CD4-positive, alpha-beta T cell (primary cell): ENCODE measurements at places on chromosomes 4 and X. TPM values are rescaled to one million over a fixed set of nuclear protein-coding genes. Genes with fewer than 3 reads are reported as not detected.

- H3K4me3 ChIP-seq = no peak overlapping the region
- H3K27ac ChIP-seq = no peak overlapping the region
- no peak for DNase-seq
- no peaks in the 10 kb centered on the region for H3K36me3 ChIP-seq
Measured at GRCh38 chr4:126582737-126583136, 1050.0 kb upstream of the INTU start.

DNA sequence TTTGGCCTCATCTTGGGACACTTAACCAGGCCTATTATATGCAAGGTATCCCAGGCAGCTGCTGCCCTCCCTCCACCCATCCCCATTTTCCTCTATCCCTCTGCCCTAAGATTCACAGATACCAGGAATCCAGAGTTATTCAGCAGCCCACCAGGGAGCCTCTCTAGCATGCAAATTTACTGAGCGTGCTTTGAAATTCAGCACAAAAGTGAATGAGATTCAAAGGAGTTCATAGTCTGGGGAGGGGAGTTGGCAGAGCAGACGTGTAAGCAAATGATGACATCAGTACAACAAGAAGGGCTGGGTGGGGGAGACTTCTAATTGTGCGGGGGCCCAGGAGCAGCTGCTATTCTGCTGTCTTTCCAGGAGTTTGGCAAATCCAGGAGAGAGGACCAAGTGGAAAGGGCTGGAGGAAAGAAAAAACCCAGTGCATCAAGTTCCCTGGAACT is 1.7 kb upstream of the MTM1 start:
- no peak for DNase-seq
- H3K36me3 ChIP-seq = no peaks in the 10 kb centered on the region
- H3K27ac ChIP-seq = no peak overlapping the region
- H3K4me1 ChIP-seq = peaks cover 17% of the 10 kb centered on the region

Gene SOD3
- not detected for total RNA-seq

Gene CXXC4
- total RNA-seq = not detected

DNA sequence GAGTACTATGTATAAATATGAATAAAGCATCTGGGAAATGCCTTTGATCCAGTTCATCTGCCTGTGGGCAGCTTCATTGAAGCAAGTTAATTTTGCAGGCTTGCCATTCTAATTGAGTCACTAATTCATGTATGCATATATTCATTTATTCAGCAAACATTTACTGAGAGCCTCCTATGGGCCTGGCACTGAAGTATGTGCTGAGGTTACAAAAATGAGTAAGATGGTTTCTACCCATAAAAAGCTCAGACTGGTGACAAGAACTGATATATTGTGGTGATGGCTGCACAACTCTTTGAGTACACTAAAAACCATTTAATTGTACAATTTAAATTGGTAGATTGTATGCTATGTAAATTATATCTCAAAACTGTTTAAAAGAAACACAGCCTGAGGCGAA is 1.1 kb upstream of the MRPL1 start:
- peak overlapping the region; percentile 99 for H3K27ac ChIP-seq
- peak overlapping the region; percentile 77 for H3K4me3 ChIP-seq
- H3K4me1 ChIP-seq = peaks cover 54% of the 10 kb centered on the region
- no peak for DNase-seq
- H3K27me3 ChIP-seq = no peaks in the 10 kb centered on the region
- peaks cover 5% of the 10 kb centered on the region for H3K36me3 ChIP-seq

Gene ZDHHC15
- total RNA-seq = 0.16 TPM

DNA sequence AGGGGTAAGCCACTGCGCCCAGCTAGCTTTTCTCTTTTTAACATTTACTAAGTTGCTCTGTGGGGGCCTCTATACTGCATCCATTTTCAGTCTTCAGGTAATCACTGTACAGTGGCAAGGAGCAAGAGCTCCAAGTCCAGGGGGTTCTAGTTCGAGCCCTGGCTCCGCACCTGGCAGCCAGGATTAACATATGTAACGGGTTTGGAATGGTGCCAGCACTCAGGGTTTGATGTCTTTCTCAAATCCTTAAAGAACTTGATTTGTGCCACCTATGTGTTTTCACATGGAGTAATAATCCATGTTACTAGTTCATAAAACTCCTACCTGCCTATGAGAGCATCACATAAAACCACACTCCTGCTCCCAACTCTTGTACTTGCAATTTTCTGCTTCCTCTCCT is 4.5 kb downstream of the GRPEL1 start:
- no peak overlapping the region for H3K4me3 ChIP-seq
- H3K27me3 ChIP-seq = no peaks in the 10 kb centered on the region
- no peak for DNase-seq
- peaks cover 66% of the 10 kb centered on the region for H3K36me3 ChIP-seq
- H3K4me1 ChIP-seq = peaks cover 31% of the 10 kb centered on the region

Gene STPG2
- total RNA-seq = 0.22 TPM

Gene VCX3A
- total RNA-seq = not detected

DNA sequence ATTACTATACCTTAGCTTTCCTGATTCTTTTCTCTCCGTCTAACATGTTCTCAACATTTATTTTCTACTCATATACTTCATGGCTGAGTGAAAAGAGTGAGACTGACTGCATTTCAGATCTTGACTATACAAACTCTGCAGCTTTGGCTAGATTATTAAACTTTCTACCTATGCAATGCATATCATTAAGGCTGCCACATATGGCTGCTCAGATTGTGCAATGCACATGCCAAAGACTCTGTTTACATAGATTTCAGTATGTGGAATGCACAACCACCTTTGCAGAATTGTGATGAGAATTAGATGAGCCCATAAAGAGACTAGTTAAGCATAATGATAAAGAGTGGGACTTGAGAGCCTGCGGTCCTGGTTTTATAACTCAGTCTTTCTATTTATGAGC is 196.5 kb downstream of the BMPR1B start:
- no peak for DNase-seq
- no peak overlapping the region for H3K4me3 ChIP-seq
- no peak overlapping the region for H3K27ac ChIP-seq
- no peaks in the 10 kb centered on the region for H3K36me3 ChIP-seq
- H3K4me1 ChIP-seq = no peaks in the 10 kb centered on the region
- no peaks in the 10 kb centered on the region for H3K27me3 ChIP-seq

- no peaks in the 10 kb centered on the region for H3K36me3 ChIP-seq
- no peak overlapping the region for H3K27ac ChIP-seq
- no peaks in the 10 kb centered on the region for H3K4me1 ChIP-seq
- no peak overlapping the region for H3K4me3 ChIP-seq
Measured at GRCh38 chrX:107730991-107731766, 44.4 kb downstream of the TSC22D3 start.

- peak overlapping the region; percentile 26 for H3K4me3 ChIP-seq
- DNase-seq = peak; percentile 96
- peaks cover 48% of the 10 kb centered on the region for H3K4me1 ChIP-seq
- peaks cover 30% of the 10 kb centered on the region for H3K36me3 ChIP-seq
- H3K27ac ChIP-seq = peak overlapping the region; percentile 42
Measured at GRCh38 chr4:3201718-3202702, 46.9 kb upstream of the MSANTD1 start.

- H3K4me1 ChIP-seq = no peaks in the 10 kb centered on the region
- no peaks in the 10 kb centered on the region for H3K27me3 ChIP-seq
- no peak overlapping the region for H3K4me3 ChIP-seq
- no peak for DNase-seq
- no peaks in the 10 kb centered on the region for H3K36me3 ChIP-seq
Measured at GRCh38 chr4:109046471-109047201, 255.8 kb downstream of the COL25A1 start.

DNA sequence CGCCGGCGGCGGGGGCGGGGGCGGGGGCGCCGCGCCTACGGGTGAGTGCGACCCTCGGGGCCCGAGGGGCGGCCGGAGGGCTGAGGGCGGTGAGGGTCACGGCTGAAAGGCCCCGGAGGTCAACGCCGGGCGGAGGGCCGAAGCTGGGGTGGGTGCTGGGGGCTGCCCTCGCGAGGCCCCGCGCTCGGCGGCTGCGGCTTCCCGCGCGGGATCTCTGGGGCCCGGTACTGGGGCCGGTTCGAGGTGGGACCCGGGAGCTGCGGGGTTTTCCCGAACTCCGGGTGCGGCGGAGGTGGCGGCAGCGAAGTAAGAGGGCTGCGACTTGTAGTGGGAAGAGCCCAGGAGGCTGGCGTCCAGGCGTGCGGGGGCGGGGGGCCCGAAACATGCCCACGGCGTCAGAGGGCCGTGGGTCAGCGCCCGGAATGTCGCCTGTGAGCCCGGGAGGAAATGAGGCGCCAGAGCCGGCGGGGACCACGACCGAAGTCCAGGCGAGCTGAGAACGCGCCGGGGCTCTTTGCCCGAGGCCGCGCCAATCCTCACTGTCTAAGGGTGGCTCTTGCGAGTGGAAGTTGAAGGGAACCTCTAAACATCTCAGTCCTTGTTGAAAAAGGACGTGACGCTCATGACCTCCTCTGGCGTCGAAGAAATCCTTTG is 407 bp downstream of the IL13RA1 start:
- no peaks in the 10 kb centered on the region for H3K27me3 ChIP-seq
- H3K36me3 ChIP-seq = no peaks in the 10 kb centered on the region
- no peak for DNase-seq
- no peak overlapping the region for H3K27ac ChIP-seq
- H3K4me1 ChIP-seq = peaks cover 9% of the 10 kb centered on the region

GRCh38 chr4:123446865-123447474 is 50.4 kb downstream of the SPRY1 start:
- H3K4me3 ChIP-seq = no peak overlapping the region
- no peaks in the 10 kb centered on the region for H3K27me3 ChIP-seq
- no peaks in the 10 kb centered on the region for H3K36me3 ChIP-seq
- no peak overlapping the region for H3K27ac ChIP-seq
- no peak for DNase-seq

Gene MAGEB2
- not detected for total RNA-seq

DNA sequence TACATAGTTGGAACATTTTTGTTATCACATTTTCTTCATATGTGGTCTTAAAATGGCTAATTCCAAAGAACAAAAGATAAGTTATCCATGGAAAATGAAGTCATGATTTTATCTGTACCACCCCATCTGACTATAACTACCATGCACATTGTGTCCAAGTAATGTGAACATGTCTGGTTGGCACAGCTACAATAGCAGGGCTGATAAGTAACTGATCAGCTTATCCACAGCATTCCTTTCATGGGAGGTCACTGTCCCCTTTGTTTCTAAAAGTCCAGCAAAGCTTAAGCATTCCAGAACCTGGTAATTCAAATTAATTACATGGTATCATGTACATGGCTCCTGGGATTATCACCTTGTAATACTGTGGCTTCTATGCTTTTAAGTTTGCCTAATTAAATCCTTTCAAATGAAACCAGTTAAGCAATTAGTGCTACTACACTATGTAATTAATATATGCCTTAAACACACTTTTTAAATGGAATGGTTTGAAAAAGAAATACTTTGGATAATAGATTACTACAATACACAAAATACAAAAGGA is 21.1 kb upstream of the SORBS2 start:
- H3K4me3 ChIP-seq = no peak overlapping the region
- no peak overlapping the region for H3K27ac ChIP-seq
- H3K4me1 ChIP-seq = no peaks in the 10 kb centered on the region
- no peaks in the 10 kb centered on the region for H3K27me3 ChIP-seq

Gene BCAP31
- 43.1 TPM for total RNA-seq
